ENCODE measurements at places on chromosomes 3 and 15.

DNA sequence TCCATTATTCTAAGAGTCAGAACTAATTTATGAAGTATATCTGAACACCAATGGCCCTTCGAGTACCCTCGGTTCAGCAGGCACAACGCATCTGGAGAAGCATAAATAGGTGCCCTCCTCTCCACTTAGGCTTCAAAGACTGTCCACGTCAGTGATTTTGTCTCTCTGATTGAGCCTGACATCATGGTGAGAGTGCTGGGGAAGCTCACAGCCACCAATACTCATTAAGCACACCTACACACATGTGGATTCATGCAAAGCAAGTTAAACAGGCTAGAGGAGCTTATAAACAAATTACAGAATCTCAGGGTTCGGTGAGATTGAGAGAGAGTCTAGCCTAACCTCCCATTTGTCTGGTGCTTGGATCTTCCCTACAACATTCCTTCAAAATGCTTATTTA lies 3.6 kb downstream of the CLDN1 start:
- no peak for DNase-seq

- no peak for DNase-seq
These were observed 63.0 kb upstream of the TPRG1 start for GRCh38 chr3:189108735-189109134.

- no peak for DNase-seq
These were observed 43.9 kb downstream of the ONECUT1 start for GRCh38 chr15:52746162-52746757.

DNA sequence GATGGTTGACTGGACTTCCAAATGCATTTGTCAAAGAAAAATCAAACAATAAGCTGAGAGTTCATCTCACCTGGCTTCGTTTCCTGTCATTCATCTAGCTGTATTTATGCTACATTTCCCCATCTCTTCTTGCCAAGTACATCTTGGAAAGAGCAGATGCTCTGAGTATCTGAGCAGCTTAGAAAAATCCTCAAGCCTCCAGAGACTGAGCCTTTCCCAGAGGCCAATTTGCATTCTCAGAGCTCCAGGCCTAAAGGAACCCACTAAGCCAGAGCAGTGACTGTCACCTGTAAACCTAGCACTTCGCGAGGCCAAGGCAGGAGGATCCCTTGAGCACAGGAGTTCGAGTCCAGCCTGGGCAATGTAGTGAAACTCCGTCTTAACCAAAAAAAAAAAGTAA lies 100.5 kb downstream of the XXYLT1 start:
- DNase-seq, result no peak

DNA sequence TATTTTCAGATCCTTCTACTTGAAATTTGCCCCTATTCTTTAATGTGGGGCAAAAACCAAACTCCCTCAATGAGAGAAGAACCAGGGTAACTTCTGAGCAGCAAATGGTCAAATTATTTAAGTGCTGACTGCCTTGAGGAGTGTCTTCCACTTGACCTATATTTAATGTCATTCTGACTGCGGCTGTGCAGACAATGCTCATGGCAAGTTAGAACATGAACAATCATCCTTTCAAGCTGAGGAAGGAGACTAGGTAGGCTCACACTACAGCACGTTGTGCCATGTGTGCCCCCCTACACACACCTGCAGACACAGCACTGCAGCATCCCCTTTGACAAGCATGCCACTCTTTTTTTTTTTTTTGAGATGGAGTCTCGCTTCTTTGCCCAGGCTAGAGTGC lies 98.2 kb downstream of the OSBPL10 start:
- DNase-seq, result no peak

- DNase-seq, result peak; percentile 72
These were observed 1.5 kb upstream of the PPM1M start for GRCh38 chr3:52243791-52244628.

DNA sequence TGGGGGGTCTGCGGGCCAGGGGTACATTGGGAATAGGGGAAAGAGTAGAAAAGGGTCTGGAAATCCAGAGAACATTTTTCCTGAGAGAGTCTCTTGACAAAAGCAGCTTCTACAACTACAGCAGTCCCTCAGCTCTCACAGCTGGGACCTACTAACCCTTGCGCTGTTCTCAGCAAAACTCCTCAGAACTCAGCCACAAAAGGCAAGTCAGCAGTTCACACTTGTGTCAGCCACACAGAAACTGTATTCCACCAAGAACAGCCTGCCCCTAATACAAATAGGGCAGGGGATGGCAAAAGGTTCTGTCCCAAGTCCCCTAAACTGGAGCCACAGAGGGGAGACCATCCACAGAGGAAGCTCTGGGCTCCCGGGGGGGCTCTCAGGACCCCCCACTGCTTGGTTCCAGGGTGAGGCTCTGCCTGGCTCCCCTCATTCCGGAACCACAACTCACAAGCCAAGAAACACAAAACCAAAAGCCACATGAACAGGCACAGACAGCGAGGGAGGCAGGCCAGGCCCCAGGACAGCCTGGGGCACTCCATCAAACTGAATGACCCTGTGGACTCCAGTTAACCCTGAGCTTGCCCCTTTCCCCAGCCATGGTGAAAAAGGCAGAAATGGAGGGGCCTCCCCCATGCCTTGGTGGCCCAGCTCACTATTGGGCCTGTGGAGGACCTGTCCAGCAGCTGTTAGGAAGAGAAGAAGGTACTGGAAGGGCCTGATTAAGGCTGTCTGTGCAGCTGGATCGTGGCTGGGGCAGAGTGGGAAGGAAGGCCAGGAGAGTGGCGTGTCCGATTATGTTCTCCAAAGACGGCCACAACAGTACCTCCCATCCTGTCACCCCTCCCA lies 162.0 kb downstream of the CHSY1 start:
- no peak for DNase-seq

DNA sequence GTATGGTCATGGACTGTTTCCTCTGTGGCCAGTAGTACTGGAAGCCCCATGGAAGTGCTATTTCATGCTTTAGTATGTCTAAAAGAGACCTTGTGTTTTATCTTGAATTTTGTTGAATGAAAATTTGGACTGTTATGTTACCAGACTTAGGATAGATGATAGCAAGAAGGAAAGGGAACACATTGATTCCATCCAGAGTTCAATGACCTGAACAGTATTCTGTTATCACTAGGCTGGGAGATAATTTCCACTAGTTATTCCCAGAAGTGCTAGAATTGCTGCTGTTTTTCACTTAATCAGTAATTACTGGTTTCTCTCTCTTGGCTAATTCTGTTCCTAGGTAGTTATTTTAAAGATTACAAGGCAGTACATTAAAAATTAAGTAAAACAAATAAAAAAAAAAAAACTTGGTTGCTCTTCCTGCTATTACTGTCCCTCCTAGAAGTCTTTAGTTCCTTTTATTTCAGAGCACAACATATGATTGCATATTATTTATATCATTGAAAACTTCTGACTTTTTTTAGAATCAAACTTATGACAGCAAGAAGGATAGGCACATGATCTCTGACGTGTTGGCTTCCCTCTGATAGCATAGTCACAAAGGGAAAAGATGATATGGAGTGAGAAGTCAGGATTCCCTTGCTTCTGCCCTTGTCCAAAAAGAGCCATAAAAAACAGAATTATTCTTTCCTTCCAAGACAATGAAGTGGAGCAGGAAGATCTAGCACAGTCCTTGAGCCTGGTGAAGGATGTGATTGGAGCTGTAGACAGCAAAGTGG lies 72.2 kb downstream of the KLHL25 start:
- no peak for DNase-seq

GRCh38 chr3:124700880-124701684 lies 29.2 kb upstream of the UMPS start:
- DNase-seq, result no peak

DNA sequence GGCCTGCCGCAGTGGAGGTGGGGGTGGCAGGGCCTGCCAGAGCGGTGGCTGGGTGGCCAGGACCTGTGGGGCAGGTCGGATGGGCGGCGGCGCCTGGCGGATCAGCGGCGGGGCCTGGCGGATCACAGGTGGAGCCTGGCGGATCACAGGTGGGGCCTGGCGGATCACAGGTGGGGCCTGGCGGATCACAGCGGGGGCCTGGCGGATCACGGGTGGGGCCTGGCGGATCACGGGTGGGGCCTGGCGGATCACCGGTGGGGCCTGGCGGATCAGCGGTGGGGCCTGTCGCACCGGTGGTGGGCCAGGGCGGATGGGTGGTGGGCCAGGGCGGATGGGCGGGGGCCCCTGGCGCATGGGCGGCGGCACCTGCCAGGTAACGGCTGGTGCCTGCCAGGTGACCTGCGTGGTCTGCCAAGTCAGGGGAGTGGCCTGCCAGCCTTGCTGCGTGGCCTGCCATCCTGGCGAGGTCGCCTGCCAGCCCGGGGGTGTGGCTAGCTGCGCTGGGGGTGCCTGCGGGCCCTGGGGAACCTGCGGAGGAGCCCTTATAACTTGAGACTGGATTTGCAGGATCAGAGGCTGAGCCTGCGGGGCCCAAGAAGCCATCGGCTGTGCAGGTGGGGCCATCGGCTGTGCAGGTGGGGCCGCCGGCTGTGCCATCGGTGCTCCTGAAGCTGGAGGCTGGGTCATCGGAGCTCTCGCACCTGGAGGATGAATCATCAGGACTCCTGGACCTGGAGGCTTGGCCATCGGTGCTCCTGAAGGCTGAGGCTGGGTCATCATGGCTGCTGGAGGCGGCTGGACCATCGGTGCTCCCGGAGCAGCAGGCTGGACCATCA lies 1.3 kb downstream of the MAGEL2 start:
- DNase-seq, result no peak

- DNase-seq, result no peak
These were observed 8.6 kb downstream of the ZXDC start for GRCh38 chr3:126466886-126467610.

GRCh38 chr3:1910322-1910721 lies 188.3 kb upstream of the CNTN4 start:
- no peak for DNase-seq

DNA sequence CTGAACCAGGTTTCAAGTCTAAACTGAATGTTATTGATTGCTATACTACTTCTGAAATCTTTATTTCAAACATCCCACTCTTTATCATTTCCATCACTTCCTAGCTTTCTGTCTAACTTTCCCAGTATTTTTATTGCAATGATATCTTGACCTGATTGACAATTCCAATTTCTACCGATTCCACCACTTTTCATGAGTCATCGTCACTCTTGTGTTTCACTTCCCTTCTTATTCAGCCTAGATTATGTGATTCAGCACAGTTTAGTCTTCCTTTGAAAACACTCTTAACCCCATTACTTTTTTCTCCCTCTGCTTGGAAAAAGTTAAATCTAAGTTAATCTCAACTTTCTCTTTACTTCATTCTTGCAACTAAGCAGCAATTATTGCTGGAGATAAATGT lies 62.6 kb downstream of the SLC7A14 start:
- DNase-seq, result no peak

DNA sequence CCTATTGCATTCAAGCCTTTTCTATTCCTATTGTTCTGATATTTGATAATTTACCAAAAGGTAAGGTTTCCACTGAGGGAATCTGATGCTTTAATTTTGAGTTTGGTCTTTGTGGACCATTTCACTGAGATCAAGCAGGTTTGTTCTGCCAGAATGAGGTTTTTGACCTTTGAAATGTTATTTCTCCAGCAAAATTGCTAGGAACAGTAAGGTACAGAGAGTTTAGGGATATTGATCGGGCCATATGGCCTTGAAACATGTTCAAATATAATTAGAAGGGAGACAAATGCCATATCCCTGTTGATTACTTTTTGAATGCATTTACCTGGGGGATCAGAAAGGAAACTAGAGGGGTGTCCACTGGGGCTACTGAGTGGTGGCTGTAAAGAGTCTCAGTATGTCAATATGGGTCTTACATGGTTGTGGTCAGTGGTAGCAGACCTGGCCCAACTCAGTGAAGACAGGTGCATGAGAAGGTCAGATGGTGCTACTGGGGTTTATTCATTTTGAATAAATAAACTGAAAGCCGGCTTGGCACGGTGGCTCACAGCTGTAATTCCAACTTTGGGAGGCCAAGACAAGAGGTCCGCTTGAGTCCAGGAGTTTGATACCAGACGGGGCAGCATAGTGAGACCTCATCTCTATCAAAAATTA lies 100.2 kb downstream of the SV2B start:
- no peak for DNase-seq

DNA sequence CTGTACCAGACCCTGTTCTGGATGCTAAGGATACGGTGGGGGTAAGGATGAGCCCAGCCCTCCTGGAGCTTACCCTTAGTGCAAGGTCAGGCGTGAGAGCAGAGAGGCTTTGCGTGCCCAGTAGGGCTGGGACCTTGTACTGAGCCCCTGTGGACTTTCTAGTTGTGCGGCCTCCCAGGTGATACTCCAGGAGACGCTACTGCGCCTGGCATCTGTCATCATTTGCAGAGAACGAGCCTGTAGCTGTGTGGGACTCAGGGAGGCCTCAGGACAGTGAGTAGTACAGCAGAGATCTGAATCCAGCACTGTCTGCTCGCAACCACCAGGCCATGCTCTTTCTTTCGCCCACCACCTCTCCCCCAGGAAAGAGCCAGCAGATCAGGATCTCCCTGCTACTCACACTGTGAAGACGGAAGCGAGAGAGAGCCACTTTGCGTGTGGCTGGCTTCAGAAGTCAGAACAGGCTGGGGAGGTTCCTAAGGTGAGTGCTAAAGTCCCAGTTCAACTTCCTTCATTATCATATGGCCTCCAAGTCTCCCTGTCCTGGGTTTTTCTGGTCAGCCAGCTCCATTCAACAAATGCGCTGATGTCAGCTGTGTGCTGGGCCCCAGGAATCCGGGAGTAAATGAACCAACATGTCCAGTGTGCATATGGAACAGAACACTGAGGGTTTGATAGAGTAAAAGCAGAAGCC lies 38.2 kb upstream of the ITGA11 start:
- no peak for DNase-seq

DNA sequence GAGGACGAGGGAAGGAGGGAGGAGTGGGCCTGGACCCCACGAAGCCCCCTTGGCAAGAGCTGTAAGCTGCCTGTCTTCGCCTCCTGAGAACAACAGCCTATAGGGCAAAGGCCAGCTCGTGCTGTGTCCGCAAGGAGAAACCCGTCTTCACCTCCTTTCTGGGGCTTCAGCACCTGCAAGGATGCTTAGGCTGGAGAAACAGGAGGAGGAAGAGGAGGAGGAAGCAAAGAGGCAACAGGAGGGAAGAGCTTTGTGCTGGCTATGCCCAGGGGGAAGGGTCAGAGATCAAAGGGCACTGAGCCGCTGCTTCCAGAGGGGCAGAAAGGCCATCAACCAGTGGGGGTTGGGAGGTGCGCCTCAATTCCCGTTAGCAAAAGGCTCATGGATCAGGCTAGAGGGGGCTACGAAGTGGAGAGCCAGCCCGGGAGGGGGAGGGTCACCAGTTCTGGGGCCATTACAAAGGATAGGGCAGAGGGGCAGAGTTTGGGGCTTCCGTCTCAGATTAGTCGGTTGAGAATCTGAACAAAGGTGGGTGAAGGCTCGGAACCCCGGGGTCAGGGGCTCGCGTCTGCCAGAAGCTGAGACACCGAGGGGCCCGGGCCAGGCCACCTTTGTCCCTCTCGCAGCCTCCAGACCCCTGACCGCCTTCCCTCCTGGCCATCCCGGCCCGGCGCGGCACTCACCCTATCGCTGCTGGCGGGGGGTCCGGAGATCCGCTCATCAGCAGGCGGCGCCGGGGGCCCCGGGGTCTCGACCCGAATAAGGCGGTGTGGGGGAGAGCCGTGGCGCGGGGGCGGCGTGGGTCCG lies 792 bp downstream of the SHF start:
- DNase-seq, result no peak

GRCh38 chr15:27438403-27439375 lies 467.7 kb downstream of the GABRG3 start:
- DNase-seq, result no peak
